ENCODE measurements at places on chromosomes 1 and 21. TPM values are rescaled to one million over a fixed set of nuclear protein-coding genes. Genes with fewer than 3 reads are reported as not detected.

DNA sequence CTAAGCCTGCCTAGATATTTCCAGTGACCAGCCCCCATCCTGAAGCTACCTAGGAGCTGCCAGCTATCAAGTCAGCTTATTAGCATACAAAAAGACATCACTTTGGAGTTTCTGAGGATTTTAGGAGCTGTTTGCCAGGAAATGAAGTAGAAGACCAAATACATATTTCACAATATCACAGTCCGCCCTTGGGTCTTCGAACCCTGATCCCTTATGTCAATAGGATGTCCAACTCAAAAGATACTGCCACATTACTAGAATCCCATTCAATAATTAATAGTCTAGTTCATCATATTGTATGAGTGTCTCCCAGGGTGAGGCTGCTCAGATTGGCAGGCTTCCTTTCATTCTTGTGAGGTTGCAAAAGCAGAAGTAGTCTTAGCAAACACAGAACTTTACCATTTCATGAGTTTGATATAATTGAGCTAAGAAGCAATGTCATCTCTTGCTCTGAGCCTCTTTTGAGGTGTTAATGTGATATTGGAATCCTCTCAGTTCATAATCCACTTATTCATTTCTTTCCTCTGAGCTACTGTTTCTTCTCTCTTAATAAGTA lies 13.6 kb downstream of the IPO9 start:
- peak overlapping the region; percentile 48 for H3K27ac ChIP-seq
- H3K4me1 ChIP-seq, result peaks cover 27% of the 10 kb centered on the region
- no peaks in the 10 kb centered on the region for H3K27me3 ChIP-seq
- no peak for DNase-seq
- H3K4me3 ChIP-seq, result 0 out of 2 replicates have a peak overlapping the region, but pooled peaks have one; percentile 16

- DNase-seq, result no peak
- no peak overlapping the region for H3K4me3 ChIP-seq
- no peaks in the 10 kb centered on the region for H3K4me1 ChIP-seq
- H3K27me3 ChIP-seq, result no peaks in the 10 kb centered on the region
Measured at GRCh38 chr1:186792870-186793581, 35.7 kb upstream of the PLA2G4A start.

GRCh38 chr1:220841293-220841692 lies 38.0 kb upstream of the HLX start:
- H3K4me1 ChIP-seq, result no peaks in the 10 kb centered on the region
- H3K27me3 ChIP-seq, result no peaks in the 10 kb centered on the region
- DNase-seq, result peak; percentile 44
- H3K36me3 ChIP-seq, result no peaks in the 10 kb centered on the region
- no peak overlapping the region for H3K4me3 ChIP-seq

- no peak overlapping the region for H3K4me3 ChIP-seq
- H3K4me1 ChIP-seq, result peaks cover 16% of the 10 kb centered on the region
- H3K27me3 ChIP-seq, result no peaks in the 10 kb centered on the region
- H3K27ac ChIP-seq, result no peak overlapping the region
Measured at GRCh38 chr1:187928288-187928687, 1099.5 kb downstream of the PLA2G4A start.

DNA sequence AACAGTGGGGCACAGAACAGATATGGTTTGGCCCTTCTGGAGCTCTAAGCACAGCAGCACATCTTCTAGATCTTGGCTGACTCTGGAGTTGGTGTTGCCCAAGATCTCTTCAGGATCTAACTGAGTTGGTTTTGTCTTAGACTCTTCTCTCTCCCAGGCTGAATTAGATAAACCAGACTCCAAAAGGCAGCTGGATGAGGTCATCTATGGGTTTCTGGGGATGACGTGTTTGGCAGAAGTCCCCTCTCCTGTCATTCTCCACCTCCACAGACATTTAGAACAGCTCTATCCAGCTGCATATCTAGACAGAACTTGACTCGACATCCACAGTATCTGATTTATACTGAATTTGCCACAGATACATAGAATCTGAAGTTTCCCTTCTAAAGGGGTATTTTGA lies 75.3 kb downstream of the ST6GALNAC5 start:
- no peak overlapping the region for H3K4me3 ChIP-seq
- no peak overlapping the region for H3K27ac ChIP-seq
- H3K36me3 ChIP-seq, result no peaks in the 10 kb centered on the region
- no peaks in the 10 kb centered on the region for H3K4me1 ChIP-seq

Gene KRTAP13-2
- total RNA-seq, result not detected

GRCh38 chr1:9419369-9420041 lies 119.8 kb upstream of the SLC25A33 start:
- no peaks in the 10 kb centered on the region for H3K4me1 ChIP-seq
- no peak for DNase-seq
- no peaks in the 10 kb centered on the region for H3K27me3 ChIP-seq
- H3K36me3 ChIP-seq, result no peaks in the 10 kb centered on the region
- no peak overlapping the region for H3K27ac ChIP-seq
- no peak overlapping the region for H3K4me3 ChIP-seq

- no peak overlapping the region for H3K4me3 ChIP-seq
- no peaks in the 10 kb centered on the region for H3K4me1 ChIP-seq
- DNase-seq, result no peak
- no peaks in the 10 kb centered on the region for H3K36me3 ChIP-seq
Measured at GRCh38 chr1:43442756-43443155, 11.0 kb downstream of the HYI start.

Gene DRAXIN
- total RNA-seq, result 23.0 TPM

GRCh38 chr1:231139125-231139649 lies 22.7 kb upstream of the TRIM67 start:
- no peak overlapping the region for H3K4me3 ChIP-seq
- H3K27ac ChIP-seq, result no peak overlapping the region
- no peaks in the 10 kb centered on the region for H3K4me1 ChIP-seq
- no peaks in the 10 kb centered on the region for H3K27me3 ChIP-seq
- H3K36me3 ChIP-seq, result no peaks in the 10 kb centered on the region

Gene SLC5A3
- total RNA-seq, result 31.7 TPM

Gene TMEM54
- total RNA-seq, result 13.6 TPM

DNA sequence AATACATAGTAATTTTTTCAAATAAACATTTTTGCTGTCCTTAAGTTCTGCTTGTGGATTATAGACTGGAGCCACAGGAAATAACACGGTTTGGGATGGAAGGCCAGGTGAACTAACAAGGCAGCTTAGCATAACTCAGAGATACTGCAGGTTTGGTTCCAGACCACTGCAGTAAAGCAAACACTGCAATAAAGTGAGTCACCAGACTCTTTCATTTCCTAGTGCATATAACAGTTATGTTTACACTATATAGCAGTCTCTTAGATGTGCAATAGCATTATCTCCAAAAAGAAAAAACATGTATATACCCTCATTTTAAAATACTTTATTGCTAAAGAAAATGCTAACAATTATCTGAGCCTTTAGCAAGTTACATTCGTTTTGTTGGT lies 22.0 kb downstream of the LRRC42 start:
- H3K4me1 ChIP-seq, result no peaks in the 10 kb centered on the region
- H3K4me3 ChIP-seq, result no peak overlapping the region
- no peak for DNase-seq
- no peaks in the 10 kb centered on the region for H3K27me3 ChIP-seq

- DNase-seq, result no peak
- no peaks in the 10 kb centered on the region for H3K27me3 ChIP-seq
- no peak overlapping the region for H3K4me3 ChIP-seq
- H3K27ac ChIP-seq, result no peak overlapping the region
Measured at GRCh38 chr1:46569116-46569515, 17.7 kb upstream of the KNCN start.

Gene VTCN1
- not detected for total RNA-seq

Gene CD34
- 0.07 TPM for total RNA-seq
